Suprapubic skin (tissue), 4 donors: ENCODE measurements at places on chromosomes 16 and 17.

- no peak overlapping the region for H3K27ac ChIP-seq
- H3K36me3 ChIP-seq = no peaks in the 10 kb centered on the region
- no peak overlapping the region for H3K4me3 ChIP-seq
- no peak for DNase-seq
- H3K4me1 ChIP-seq = peaks cover 16% of the 10 kb centered on the region
- peaks cover 89% of the 10 kb centered on the region for H3K27me3 ChIP-seq
These were observed 150.3 kb downstream of the ENGASE start for GRCh38 chr17:79224903-79225302.

GRCh38 chr16:4404247-4404966, 12.0 kb downstream of the CORO7 start:
- no peak overlapping the region for H3K27ac ChIP-seq
- H3K27me3 ChIP-seq = no peaks in the 10 kb centered on the region
- H3K4me3 ChIP-seq = no peak overlapping the region
- H3K4me1 ChIP-seq = peaks cover 11% of the 10 kb centered on the region
- peaks cover 66% of the 10 kb centered on the region for H3K36me3 ChIP-seq

- no peaks in the 10 kb centered on the region for H3K27me3 ChIP-seq
- H3K4me3 ChIP-seq = no peak overlapping the region
- no peak overlapping the region for H3K27ac ChIP-seq
- no peak for DNase-seq
These were observed 113.1 kb downstream of the SHISA9 start for GRCh38 chr16:13014476-13014875.

- peaks cover 60% of the 10 kb centered on the region for H3K4me1 ChIP-seq
- no peak overlapping the region for H3K27ac ChIP-seq
- H3K36me3 ChIP-seq = peaks cover 2% of the 10 kb centered on the region
- DNase-seq = no peak
- no peaks in the 10 kb centered on the region for H3K27me3 ChIP-seq
These were observed 1.2 kb upstream of the DPH1 start for GRCh38 chr17:2028737-2029136.

- no peaks in the 10 kb centered on the region for H3K4me1 ChIP-seq
- H3K27me3 ChIP-seq = no peaks in the 10 kb centered on the region
- H3K4me3 ChIP-seq = no peak overlapping the region
- H3K27ac ChIP-seq = no peak overlapping the region
These were observed 11.9 kb upstream of the CLEC18A start for GRCh38 chr16:69938981-69939820.

GRCh38 chr16:85481738-85482137, 131.4 kb upstream of the GSE1 start:
- no peaks in the 10 kb centered on the region for H3K4me1 ChIP-seq
- H3K27me3 ChIP-seq = no peaks in the 10 kb centered on the region
- H3K4me3 ChIP-seq = no peak overlapping the region
- no peak for DNase-seq
- H3K36me3 ChIP-seq = peaks cover 4% of the 10 kb centered on the region

- H3K27ac ChIP-seq = no peak overlapping the region
- no peak overlapping the region for H3K4me3 ChIP-seq
- H3K4me1 ChIP-seq = no peaks in the 10 kb centered on the region
- H3K36me3 ChIP-seq = no peaks in the 10 kb centered on the region
- no peaks in the 10 kb centered on the region for H3K27me3 ChIP-seq
- no peak for DNase-seq
These were observed 225.3 kb downstream of the KCNJ2 start for GRCh38 chr17:70394473-70395232.

- DNase-seq = peak; percentile 9
- H3K4me1 ChIP-seq = peaks cover 11% of the 10 kb centered on the region
- H3K4me3 ChIP-seq = no peak overlapping the region
- no peak overlapping the region for H3K27ac ChIP-seq
- H3K36me3 ChIP-seq = no peaks in the 10 kb centered on the region
These were observed 11.9 kb downstream of the HSD17B2 start for GRCh38 chr16:82046941-82047340.

DNA sequence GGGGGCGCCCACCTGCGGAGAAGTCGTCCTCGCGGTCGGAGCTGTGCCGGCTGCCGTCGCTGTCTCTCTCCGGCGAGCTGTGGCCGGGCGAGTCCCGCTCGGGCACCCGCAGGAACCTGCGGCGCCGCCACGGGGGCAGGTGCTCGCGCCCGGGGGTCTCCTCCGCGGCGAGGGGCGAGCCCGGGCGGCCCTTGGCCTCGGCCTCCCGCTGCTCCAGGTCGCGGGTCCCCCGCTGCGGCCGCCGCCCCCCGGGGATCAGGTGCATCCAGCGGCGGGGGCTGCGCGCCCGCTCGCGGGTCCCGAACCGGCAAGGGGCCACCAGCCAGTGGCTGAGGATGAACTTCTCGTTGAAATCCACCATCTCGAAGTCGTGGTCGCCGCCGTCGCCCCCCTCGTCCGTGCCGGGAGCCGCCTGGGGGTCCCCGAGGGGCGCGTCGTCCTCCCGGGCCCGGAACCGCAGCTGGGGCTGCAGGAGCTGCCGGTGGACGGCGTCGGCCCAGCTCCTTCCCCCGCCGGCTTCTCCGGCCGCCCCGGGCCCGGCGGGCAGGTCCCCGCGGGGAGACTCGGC, 41.4 kb upstream of the BHLHA9 start:
- peak overlapping the region; percentile 78 for H3K27ac ChIP-seq
- H3K4me1 ChIP-seq = peaks cover 55% of the 10 kb centered on the region

DNA sequence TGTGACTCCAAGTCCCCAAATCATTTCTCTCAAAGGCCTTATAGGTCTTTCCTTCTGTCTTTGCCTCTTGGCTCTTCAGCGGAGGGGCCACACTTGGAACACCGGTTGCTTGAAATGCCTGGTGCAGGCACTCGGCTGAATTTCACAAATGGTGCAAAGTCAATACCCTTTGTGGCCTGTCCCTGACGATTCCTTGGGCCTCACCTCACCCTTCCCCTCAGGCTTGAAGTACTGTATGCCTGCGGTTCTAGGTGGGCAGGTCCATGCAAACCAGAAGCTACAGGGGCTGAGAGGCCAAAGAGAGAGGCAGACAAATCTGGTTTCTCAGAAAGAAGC, 4.1 kb upstream of the B9D1 start:
- no peaks in the 10 kb centered on the region for H3K36me3 ChIP-seq
- DNase-seq = no peak
- no peaks in the 10 kb centered on the region for H3K27me3 ChIP-seq
- H3K4me1 ChIP-seq = peaks cover 31% of the 10 kb centered on the region

DNA sequence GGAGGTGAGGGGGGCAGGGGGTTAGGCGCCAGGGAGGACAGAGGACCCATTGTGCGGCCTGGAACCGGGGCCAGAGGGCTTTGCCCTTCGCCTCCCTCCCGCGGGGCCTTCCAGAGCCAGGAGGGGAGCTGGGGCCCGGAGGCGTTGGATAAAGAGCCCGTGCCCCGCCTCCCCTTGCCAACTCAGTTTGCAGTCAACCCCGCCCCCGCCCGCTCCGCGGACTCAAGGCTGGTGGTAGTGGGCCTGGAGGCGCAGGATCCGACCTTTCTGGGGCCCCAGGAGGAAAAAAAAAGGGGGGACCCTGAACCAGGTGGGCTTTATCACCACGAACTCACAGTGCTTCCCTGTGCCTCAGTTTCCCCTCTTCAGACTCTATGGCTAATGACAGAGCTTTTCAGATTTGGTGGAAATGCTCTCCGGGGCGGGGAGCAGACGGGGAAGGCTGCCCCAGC, 2.0 kb upstream of the SPHK1 start:
- peaks cover 58% of the 10 kb centered on the region for H3K4me1 ChIP-seq
- DNase-seq = no peak
- peak overlapping the region; percentile 60 for H3K4me3 ChIP-seq
- H3K27ac ChIP-seq = peak overlapping the region; percentile 91
- H3K27me3 ChIP-seq = no peaks in the 10 kb centered on the region

- H3K27ac ChIP-seq = peak overlapping the region; percentile 73
- no peak for DNase-seq
- no peak overlapping the region for H3K4me3 ChIP-seq
- H3K4me1 ChIP-seq = peaks cover 40% of the 10 kb centered on the region
These were observed 22.3 kb downstream of the RTN4RL1 start for GRCh38 chr17:2002767-2003329.

DNA sequence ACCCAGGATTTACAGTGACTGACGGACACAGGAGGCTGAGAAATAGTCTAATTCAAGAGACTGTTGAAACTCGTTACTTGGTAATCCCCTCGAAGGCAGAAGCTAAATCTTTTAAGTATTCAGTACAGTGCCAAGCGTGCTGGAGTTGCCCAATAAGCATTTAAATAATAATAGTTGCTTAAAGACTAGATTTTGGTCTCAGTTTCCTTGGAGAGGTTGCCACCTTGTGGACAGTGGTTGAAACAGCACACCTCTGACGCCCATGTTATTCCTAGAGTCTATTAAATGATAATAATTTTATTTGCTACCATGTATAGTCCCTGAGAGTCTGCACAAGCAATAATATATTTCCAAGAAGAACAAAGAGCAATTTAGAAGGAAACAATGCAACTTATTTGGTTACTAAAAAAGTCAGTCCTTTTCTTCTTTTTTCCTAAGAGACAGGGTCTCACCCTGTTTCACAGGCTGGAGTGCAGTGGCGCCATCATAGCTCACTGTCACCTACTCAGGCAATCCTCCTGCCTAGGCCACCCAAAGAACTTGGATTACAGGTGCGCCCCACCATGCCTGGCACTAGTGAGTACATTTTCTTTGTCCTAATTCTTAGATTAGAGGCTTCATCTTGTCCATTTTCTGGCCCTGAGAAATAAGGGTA, 138.0 kb upstream of the NUDT7 start:
- H3K36me3 ChIP-seq = no peaks in the 10 kb centered on the region
- H3K4me1 ChIP-seq = no peaks in the 10 kb centered on the region
- no peaks in the 10 kb centered on the region for H3K27me3 ChIP-seq
- H3K4me3 ChIP-seq = no peak overlapping the region

- H3K27me3 ChIP-seq = no peaks in the 10 kb centered on the region
- no peaks in the 10 kb centered on the region for H3K4me1 ChIP-seq
- no peaks in the 10 kb centered on the region for H3K36me3 ChIP-seq
- DNase-seq = no peak
- H3K27ac ChIP-seq = no peak overlapping the region
These were observed 25.2 kb upstream of the HYDIN start for GRCh38 chr16:71255721-71256120.

DNA sequence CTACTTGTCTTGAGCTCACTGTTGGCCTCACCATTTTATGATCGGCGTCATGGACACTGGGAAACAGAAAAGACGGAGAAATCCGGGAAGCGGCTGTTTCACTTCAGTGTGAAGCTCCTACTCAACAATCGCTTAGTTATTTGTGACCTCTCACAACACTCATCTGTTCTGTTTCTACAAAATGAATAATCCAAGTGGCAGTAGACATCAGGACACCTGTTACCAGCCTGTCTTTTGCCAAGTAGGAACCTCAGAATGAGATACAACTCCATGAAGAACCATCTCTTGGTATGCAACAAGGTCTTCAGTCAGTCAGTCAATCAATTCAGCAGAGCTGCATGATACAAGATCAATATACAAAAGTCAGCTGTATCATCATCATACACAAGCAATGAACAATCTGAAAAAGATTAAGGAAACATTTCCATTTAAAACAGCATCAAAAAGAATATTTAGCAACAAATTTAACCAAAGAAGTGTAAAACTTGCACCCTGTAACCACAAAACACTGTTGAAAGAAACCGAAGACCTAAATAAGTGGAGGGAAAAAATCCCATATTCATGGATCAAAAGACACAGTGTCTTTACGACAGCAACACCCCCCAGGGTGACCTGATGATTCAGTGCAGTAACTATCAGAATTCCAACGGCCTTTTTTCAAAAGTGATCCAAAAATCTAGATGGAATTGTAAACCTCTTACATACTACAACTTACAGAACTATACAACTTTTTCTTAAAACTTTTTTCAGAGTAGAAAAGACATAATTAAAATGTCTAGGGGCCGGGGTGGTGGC, 63.4 kb downstream of the ANKRD11 start:
- H3K4me1 ChIP-seq = peaks cover 34% of the 10 kb centered on the region
- no peak overlapping the region for H3K4me3 ChIP-seq
- no peaks in the 10 kb centered on the region for H3K27me3 ChIP-seq
- H3K36me3 ChIP-seq = no peaks in the 10 kb centered on the region
- DNase-seq = no peak

DNA sequence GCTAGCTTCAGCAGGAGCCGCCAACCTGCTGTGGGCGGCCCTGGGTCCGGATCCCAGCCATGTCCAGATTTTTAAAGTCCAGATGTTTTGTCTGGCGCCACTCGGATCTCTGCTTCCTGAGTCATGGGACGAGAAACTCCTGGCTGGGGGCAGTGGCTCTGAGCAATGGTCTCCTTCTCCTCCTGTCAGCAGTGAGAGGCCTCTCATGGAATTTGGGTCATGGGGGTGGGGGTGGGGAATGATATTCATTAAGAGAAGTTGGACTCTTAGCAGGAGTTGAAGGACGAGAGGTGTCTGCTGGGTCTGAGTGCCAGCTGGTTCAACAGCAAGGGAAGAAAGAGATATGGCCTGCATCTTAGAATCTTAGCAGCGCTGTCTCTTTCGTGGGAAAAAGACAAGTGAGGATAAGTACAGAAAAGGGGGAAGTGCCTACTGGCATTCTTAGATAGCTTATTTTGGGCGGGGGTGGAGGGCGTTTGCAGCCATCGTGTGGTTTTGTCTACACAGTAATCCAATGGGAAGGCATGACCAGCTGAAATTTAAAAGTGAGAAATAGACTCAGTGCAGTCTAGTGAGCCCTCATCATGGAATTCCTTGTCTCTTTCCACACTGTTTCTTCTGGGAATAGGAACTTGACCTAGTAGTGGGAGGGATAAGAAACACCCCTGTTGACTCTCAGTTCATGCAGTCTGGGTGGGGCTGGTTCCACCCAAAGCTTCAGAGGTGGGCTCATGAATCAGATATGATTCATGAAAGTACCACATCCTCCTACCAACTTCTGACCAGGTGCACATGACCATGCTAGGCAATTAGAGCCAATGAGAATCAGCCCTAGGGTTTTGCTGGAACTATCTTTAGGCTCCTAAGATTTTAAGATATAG, 80.5 kb downstream of the MYH13 start:
- H3K4me1 ChIP-seq = peaks cover 14% of the 10 kb centered on the region
- no peak overlapping the region for H3K4me3 ChIP-seq
- peaks cover 7% of the 10 kb centered on the region for H3K27me3 ChIP-seq
- no peak overlapping the region for H3K27ac ChIP-seq
- no peaks in the 10 kb centered on the region for H3K36me3 ChIP-seq

GRCh38 chr17:78434455-78435329, 56.2 kb downstream of the PGS1 start:
- H3K27ac ChIP-seq = no peak overlapping the region
- peaks cover 4% of the 10 kb centered on the region for H3K36me3 ChIP-seq
- peaks cover 7% of the 10 kb centered on the region for H3K27me3 ChIP-seq
- DNase-seq = no peak
- H3K4me3 ChIP-seq = no peak overlapping the region

DNA sequence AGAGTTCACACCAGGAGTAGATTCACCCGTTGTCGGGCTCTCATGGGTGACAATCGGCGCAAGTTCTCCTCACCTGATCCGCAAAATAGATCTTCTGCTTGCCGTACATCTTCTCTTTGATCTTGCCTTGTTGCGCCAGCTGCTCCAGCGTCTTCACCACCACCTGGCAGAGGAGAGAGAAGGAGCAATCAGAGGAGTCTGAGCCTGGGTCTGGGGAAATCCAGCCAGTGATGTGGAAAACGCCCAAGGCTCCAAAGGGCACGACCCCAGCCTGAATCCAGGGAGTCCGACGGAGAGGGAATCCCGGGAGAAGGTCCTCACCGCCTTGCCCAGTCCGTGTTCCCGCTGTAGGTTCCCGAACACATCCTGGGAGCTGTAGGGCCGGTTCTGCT, 393 bp downstream of the PSMC3IP start:
- H3K36me3 ChIP-seq = peaks cover 57% of the 10 kb centered on the region
- H3K27me3 ChIP-seq = no peaks in the 10 kb centered on the region
- peak overlapping the region; percentile 81 for H3K27ac ChIP-seq
- peaks cover 17% of the 10 kb centered on the region for H3K4me1 ChIP-seq
